Cerebellar nuclear complex (tissue), 1 donor: ENCODE measurements at places on chromosomes 13 and 19.

DNA sequence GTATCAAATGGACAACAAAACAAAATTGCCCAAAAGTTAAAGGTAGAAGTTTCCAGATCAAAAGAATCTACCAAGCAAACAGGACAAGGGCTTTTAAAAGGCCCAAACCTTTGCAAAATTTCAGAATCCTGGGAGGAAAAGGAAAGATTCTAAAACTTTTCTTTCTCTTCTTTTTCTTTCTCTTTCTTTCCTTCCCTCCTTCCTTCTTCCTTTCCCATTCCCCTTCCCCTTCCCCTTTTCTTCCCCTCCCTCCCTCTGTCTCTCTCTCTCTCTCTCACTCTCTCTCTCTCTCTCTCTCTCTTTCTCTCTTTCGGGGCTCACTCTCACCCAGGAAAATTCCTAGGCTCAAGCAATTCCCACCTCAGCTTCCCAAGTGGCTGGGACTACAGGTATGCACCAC, 4.2 kb upstream of the PDCD5 start:
- DNase-seq = no peak

GRCh38 chr19:11375143-11375948, 880 bp downstream of the SWSAP1 start:
- no peak for DNase-seq

GRCh38 chr13:114109641-114110041, 22.8 kb downstream of the RASA3 start:
- DNase-seq = no peak

DNA sequence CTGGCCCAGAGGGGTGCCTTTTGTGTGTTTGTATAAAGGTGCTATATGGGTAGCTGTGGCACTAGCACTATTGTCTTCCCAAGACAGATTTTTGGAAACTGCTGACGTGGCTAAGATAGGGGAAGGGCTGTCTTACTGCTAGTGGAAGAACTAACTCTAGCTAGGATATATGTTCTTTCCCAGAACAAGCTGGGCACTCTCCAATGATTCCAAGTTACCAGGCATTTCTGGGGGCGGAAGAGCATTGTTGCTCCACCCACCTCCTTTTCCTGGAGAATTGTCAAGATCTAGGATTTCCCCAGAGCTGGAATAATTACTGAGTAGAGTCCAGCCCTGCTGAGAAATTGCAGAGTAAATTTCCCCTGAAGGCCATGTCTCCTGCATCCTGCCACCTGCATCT, 408.3 kb downstream of the KLF5 start:
- no peak for DNase-seq

GRCh38 chr19:45254044-45254531, 3.0 kb downstream of the MARK4 start:
- DNase-seq = no peak

GRCh38 chr13:114203536-114203935, 24.5 kb downstream of the CFAP97D2 start:
- no peak for DNase-seq

DNA sequence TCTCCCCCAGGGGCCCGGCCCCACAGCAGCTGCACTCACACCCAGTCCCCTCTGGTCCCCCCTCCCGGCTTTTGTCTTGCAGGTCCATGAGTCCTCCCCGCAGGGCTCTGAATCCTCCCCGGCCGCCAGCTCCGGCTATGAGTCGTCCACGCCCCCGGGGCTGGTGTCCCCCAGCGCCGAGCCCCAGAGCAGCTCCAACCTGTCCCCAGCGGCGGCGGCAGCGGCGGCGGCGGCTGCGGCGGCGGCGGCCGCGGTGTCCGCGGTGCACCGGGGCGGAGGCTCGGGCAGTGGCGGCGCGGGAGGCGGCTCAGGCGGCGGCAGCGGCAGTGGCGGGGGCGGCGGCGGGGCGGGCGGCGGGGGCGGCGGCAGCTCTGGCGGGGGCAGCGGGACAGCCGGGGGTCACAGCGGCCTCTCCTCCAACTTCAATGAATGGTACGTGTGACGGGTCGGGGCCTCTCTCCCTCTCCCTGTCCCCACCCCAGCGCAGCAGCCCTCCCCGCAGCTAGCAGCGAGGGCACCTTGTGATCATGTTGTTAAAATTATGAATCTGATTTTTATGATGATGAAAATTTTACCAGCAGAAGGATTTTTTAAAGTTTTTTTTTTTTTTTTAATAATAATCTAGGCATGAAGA, 3.8 kb downstream of the ZIC2 start:
- no peak for DNase-seq

DNA sequence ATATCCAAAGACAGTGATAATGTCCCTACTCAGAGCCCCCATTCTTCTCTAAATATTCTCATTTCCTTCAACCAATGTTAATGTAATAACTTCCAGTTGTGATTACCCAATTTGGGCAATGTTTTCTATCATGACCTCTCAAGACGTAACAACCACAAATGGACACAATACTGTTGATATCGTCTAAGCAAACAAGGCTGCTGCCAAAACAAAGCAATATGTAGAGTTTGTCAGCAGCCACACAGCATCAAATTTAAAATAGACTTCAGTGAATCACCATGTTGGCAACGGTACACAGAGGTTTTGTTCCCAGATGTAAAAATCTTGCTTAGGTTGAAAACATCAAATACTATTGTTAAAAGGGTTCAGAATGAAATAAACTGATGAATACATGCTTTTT, 205.1 kb downstream of the DACH1 start:
- DNase-seq = no peak

- no peak for DNase-seq
Measured at GRCh38 chr13:76758257-76758656, 127.9 kb downstream of the KCTD12 start.

- DNase-seq = no peak
Measured at GRCh38 chr19:52170304-52170703, 1.1 kb downstream of the ZNF836 start.

DNA sequence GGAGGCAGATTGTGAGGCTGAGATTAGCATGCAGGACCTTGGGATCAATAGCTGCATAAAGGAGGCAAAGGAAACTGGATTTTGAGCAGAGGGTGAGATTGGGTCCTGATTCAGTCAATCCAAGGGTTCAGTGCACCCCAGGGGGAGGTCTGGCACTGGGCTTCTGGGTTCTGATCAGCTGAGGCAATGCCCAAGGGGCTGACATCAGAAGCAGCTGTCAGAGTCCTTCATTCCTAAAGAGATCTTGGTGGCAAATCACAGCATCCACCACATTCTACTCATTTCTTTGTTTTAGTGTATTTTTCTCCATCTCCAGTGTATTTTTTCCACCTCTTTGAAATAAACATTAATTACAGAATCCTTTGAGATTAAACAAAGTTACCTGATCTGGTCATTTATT, 5.4 kb upstream of the LYPD5 start:
- no peak for DNase-seq

GRCh38 chr13:27634231-27634630, 12.5 kb downstream of the POLR1D start:
- no peak for DNase-seq

- no peak for DNase-seq
Measured at GRCh38 chr19:53102756-53103233, 427 bp downstream of the ZNF160 start.

- no peak for DNase-seq
Measured at GRCh38 chr19:47111006-47111621, 2.5 kb downstream of the ZC3H4 start.

- no peak for DNase-seq
Measured at GRCh38 chr19:35566738-35567137, 3.3 kb upstream of the ATP4A start.

GRCh38 chr19:4980838-4981680, 12.1 kb downstream of the KDM4B start:
- DNase-seq = no peak

DNA sequence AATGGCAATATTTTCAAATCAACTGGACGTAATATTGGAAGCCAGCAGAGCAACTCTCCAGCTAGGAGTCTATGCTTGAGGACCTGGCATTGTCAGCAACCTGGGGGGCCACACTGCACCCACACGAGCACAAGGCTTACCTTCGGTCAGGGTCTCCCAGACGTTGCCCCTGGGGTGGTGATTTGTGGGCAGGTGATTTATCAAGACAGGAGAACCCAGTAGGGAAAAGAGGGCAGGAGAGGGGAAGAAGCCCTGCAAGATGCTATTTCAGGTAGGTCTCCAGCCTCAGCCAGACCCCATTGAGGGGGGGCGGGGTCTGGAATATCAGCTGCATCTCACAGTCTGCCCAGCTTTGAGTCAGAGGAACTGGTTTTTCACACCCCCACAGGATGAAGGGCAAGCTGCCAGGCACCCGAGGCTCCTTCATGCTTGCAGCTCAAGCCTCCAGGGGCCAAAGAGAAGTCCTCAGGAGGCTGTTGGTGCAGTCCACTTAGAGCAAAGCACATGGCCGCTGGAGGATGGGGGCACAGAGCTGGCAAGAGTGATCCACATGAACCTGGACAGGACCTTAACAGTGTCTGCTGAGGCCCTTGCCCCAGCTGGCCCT, 80.9 kb upstream of the UQCRFS1 start:
- no peak for DNase-seq

GRCh38 chr19:1911098-1911497, 5.9 kb downstream of the ADAT3 start:
- no peak for DNase-seq

GRCh38 chr19:55549500-55550320, 4.4 kb upstream of the SBK3 start:
- DNase-seq = no peak

DNA sequence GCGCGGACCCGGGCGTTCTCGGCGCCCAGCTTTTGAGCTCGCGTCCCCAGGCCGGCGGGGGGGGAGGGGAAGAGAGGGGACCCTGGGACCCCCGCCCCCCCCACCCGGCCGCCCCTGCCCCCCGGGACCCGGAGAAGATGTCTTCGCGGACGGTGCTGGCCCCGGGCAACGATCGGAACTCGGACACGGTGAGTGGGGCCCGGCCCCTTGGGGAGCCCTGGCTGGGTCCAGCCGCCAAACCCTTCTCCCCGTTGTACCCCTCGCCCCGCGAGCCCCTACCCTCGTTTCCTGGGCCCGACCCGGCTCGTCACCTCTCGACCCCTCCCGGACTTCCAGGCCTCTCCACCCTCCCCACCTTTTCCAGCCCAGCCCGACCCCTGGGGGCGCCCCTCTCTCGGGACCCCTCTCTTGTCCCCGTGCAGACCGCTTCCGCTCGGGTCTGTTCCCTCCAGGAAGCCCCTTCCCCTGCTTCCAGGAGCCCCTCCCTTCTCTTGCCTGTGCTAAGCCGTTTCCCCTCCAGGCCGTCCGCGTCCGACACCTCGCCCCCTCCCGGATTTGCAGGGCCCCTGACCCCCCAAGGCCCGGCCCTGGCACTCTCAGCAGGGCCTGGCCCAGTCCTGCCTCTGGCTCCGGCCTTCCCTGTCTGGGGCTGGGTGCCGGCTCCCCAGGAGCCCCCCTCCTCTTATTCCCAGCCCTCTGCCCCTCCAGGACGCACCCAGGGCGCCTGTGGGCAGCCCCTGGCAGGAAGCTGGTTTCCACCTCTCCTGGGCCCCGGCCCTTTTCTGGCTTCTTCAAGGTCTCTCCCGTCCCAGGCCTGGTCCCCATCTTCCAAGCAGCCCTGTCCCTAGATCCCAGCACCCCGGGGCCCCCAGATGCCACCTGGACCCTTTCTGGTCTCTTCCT, 632 bp downstream of the MARK4 start:
- no peak for DNase-seq

- DNase-seq = no peak
Measured at GRCh38 chr13:31032528-31033113, 100.2 kb downstream of the TEX26 start.

DNA sequence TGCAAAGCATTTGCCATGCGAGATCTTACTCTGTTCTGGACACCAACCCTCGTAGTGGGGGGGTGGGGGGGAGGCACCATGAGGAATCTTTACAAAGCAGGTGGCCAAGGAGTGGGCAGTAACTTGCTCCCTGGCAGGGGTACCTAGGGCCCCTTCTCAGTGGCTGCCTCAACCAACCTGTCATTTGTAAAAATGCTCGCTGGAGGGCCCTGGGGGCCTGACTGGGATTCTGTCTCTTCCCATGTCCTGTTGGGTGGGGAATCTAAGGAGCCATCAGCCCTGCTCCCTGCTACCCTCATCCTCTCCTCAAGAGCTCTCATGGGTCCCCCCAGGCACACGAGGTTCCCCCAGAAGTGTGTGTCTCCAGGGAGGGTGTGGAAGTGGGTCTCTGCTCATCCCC, 1.5 kb downstream of the KCNN1 start:
- DNase-seq = no peak
